Activated naive CD4-positive, alpha-beta T cell treated with anti-CD3 and anti-CD28 coated beads, Interleukin-2, amount 50 U/mL, for 72 hours (primary cell): ENCODE measurements at places on chromosomes 5 and 9.

DNA sequence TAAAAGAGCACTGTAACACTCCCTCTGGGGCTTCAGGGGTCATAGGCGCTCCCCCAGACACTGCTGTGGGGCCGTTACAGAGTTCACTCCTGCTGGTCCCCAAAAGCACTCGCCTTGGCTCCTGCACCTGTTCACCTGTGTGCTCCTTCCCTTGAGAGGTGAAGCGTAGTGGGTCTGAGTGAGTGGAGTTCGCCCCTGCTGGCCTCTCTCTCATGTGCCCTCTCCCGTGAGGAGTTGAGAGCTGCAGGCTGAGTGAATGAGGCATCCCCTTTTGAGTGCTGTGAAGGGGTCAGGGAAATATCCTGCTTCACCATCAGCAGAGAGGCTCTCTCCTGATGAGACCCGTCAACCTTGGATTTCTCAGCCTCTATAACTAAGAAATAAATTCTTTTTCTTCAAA, 134.6 kb upstream of the TUT7 start:
- no peak for DNase-seq

DNA sequence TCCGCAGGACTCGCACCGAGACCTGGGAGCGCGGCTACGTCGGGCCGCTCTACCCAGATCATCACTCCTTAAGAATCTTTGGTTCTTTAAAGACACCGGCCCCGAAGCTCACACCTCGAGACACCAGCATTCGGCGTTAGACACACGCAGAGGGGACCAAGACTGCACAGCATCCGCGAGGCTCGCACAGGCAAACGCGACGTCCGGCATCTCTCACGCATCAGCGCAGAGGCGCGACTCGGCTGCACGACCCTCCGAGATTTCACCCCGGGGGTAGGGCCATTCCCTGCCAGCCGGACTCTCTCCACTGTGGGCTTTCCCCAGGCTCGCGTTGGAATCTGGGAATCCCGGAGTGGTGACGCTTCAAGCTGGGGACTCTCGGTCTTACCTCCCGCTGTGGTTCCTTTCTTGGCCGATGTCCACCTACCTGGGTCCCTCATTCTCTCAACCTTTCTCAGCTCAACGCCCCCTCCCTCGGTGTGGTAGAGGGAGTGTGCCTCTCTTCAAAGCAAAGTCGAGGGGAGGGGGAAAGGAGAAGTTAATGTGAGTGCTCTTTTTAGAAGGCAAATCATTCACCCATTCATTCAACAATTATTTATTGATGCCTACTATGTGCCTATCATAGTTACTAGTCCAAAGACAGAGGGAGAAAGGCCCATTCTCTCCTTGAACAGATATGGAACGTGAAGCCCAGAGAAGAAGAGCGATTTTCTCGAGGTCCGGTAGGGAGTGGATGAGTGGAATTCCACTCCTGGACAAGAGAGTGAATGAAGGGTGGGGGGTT, 1.3 kb upstream of the HAND1 start:
- peak; percentile 33 for DNase-seq

GRCh38 chr5:10556893-10557746, 6.8 kb upstream of the ANKRD33B start:
- DNase-seq, result peak; percentile 34

DNA sequence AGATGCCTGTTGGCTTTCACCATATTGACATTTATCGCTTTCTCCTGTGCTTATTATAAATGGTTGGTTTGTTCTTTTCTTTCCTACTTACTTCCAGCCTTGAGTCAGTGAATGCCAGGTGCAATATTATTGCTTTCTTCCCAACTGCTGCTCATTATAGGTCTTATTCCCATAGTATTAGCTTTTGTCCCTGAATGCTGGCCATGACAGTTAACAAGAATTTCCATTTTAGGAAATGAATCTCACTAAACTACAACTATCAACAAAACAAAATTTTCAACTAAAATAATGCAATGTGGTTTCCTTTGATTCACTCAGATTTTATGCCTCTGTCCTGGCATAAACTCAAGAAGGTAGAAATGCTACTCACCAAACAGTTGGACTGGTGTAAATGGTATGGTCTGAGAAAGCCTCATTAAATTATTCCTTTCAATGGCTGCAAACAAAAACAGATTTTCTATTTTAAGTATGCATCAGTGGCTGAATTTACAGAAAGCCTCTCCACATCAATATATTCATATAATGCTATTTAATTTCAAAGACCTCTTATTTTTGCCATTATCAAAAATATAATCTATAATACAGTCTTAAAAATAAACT, 145.4 kb downstream of the TRPM6 start:
- no peak for DNase-seq

DNA sequence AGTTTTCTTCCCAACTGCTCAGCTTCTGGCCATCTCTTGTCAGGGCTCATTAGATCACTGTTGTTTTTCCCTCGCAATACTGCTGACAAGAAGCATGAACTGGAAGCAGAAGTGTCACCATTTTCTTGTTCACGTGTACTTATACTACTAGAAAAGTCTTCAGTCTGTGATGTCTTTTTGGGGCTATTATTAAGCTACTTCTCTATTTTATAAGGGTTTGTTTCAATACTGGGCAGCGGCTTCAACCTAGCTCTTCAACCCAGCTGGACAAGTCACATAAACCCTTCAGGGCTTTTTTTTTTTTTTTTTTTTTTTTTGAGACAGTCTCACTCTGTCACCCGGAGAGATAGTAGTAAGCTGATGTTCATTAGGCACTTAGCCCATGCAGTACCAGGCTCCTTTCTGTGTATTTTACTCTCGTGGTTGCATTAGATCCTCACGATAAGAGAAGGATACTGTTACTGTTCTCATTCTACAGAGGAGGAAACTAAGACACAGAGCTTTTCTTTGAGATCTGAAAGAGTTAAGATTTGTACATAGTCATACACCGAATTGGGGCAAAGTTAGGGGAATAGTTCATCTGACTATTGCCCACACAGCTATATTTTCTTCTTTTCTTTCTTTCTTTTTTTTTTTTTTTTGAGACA, 20.5 kb downstream of the RAPGEF1 start:
- DNase-seq, result no peak

DNA sequence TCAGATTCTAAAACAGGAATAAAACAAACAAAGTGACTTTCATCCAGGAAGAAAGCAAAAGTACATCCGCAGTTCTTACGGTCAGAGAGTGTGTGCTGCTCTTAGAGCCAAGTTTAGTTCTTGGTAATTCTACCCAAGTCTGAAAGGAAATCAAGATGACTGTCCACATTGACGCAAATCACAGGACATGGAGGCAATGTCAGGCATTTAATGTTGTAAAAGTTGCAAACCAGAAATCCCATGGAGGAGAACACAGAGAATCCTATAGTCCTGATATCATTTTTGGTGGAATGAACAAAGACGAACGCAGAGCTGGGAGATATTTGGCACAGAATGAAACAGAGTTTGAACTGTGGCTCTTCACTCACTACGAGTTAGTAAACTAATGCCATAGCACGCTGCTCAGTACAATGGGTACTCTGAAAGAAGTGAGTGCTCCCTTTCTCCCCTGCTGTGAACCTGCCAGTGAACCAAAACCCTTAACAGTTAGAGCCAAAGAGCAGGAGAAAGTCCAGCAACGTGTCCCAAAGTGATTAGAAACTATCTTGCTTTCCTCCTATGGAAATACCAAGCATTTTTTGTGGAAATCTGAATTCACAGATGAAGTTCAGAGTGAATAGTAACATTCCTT, 74.3 kb downstream of the MUSK start:
- no peak for DNase-seq

GRCh38 chr5:89110916-89111646, 228.1 kb upstream of the MEF2C start:
- no peak for DNase-seq

- no peak for DNase-seq
These were observed 109.9 kb downstream of the CACNA1B start for GRCh38 chr9:137987244-137988030.

DNA sequence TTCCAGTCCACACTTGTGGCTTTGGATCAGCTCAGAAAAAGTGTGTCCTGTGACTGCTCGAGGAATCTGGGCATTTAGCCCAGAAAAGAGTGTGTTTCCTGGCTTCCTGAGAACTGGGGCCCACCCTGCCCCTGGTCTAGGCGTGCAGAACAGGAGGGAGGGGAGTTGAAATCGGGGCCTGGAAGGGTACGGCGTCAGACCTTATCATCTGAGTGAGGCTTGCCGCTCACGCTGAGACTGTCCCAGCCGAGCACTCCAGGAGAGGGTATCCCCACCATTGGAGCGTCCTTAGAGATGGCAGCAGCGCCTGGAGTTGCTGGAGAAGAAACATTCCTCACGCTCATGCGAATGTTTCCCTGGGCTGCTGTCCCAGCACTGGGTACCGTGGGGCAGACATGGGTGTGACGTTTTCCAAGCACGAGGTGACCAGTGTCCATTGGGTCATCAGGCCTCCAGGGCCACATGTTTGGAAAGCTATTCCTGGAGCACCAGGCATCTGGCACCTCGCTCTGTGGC, 22.5 kb downstream of the NEK6 start:
- DNase-seq, result no peak

GRCh38 chr5:8188874-8189565, 320.1 kb downstream of the MTRR start:
- DNase-seq, result no peak

GRCh38 chr9:113602126-113603047, 138.9 kb downstream of the RGS3 start:
- DNase-seq, result peak; percentile 70

DNA sequence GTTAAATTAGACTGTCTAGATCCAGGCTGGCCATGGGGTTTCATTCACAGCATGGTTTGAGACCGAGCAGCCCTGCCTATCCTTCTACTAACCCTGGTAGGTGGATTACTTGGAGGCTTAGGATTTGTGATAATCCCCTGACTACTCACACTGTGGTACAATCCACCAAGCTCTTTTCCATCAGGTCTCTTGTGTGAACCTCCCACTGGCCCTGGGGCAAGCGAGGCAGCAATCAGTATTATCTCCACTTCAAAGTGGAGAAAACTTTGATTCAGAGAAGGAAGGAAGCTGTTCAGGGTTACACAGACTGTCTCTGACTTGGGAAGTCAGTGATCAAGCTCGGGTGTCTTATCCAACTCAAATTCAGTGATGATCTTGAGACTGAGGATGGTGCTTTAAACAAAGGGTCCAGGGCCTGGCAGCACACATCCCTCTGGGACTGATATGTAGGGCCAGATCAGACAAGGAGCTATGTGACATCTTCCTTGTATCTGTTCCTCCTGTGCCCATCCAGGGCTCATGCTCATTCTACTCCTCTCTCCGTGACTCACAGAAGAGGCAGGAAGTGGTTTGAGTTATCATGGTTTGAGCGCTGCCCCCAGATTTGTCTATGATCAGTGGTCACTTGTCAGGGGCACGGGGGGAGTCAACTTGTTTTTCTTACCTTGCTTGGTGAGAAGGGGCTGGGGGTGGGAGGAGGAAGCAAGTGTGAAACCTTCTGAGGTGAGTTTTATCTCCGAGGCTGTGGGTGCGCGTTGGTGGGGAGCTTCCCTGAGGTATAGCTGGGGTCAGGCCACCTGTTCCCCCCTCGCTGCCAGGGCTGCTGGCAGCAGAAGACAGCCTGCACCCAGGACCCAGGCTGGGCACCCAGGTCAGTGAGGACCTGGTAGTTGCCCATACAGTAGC, 48.6 kb downstream of the RGS3 start:
- DNase-seq, result peak; percentile 66

- no peak for DNase-seq
These were observed 383.7 kb upstream of the TRPC7 start for GRCh38 chr5:136749016-136749415.

GRCh38 chr5:36648426-36648825, 42.0 kb downstream of the SLC1A3 start:
- no peak for DNase-seq

DNA sequence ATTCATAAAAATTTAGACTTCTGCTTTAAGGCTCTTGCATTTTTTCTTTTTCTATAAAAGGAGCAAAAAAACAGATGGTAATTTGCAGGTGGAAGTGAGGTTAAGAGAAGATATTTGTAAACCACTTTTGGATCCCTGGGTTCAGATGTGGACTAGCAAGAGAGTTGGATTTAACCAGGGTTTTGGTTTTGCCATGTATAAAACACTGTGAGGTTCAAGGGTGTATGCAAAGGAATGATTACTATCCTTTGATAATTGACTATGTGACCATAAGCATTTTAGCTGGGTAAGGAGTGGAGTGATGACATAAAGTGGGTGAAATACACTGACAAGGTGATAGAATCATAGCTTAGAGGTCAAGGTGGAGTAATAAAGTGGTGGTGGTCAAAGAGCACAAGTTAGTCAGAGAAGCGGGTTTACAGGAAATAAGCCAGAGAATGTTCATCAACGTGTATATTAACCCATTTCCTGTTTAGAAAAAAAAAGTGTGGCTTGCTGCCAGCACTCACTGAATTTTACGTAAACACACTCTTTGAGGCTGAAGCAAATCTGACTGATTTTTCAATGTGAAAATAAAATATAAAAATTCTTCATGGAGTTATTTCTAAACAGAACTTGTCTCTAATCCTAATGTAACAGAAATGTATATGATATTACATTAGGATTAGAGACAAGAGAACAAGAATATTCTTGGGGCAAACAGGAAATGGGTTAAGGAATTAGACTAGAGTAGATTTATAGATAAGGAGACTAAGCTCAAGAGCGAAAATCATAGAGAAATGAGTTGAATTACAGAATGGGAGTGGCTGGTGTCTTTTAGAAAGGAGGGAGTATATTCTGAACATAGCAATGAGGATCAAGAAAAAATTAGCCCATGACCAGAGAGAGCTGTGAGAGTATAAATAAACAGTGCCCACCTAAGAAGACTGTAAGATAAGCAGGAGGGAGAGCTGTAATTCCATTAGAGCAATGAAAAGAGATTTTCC, 74.5 kb downstream of the CDKN2A start:
- DNase-seq, result peak; percentile 4

DNA sequence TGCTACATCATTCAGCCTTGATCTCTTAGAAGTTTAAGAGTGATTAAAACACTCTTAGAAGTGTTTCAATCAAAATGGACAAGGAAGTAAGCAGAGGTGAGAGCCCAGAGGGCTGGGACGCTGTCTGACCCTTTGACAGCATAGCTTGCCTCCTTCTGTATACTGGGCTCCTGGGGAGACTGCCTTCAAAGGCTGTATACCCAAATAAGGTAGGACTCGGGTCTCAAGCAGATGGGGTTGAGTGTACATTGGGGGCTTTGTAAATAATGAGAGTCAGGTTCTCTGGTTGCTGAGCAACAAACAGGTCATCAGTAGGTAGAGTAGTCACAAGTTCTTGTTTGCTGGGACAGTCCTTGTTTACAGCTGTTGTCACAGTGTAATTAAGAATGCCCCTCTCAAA, 97.1 kb downstream of the PJA2 start:
- DNase-seq, result no peak

DNA sequence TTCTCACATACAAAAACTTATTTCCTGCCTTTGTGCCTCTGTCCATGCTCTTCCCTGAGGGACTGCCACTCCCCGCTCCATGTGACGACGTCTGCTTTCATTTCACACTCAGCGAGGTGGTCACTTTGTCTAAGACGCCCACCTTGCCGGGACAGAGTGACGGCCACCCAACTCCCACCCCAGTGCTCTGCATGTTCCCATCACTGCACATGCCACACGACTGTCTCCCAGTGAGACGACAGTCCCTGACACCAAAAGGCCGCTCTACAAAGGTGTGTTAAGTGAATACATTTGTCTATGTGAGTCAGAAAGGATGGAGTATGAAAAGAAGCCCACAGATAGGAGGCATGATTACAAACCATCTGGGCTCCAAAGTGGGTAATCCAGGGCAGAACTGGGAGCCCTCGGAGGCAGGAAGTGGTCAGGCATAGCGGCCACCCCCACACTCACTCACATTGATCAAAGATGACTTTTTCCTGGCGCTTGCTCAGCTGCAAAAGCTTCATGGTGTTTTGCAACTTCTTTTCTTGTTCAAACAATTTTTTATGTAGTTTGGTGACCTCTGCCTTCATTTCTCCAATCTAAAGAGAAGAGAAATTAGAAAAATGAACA, 185.8 kb downstream of the CDK5RAP2 start:
- DNase-seq, result peak; percentile 72
